GM04504 (cell line): ENCODE measurements at places on chromosomes 5 and 9.

- DNase-seq = no peak
Observed at GRCh38 chr5:55993731-55994494, 850 bp downstream of the IL6ST start.

- no peak for DNase-seq
Observed at GRCh38 chr9:76855015-76855414, 50.9 kb downstream of the PRUNE2 start.

GRCh38 chr5:169054506-169054905, 246.4 kb downstream of the SLIT3 start:
- DNase-seq = no peak

DNA sequence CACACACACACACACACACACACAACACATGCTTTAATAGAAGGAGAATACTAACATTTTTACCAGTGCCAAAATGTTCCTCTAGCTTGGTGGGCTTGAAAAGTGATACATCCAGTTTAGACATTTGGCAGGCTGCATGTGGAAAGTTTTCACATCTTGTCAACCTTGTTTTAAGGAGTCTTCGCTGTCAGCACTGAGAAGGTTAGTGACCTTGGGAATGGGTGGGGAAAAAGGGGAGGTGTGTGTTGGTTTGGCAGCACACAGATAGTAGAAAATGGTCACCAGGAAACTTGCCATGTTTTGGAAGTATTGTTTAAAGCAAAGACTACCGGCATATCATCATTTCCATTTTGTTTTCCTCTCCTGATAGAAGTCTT, 346.5 kb upstream of the ADAMTSL1 start:
- no peak for DNase-seq

DNA sequence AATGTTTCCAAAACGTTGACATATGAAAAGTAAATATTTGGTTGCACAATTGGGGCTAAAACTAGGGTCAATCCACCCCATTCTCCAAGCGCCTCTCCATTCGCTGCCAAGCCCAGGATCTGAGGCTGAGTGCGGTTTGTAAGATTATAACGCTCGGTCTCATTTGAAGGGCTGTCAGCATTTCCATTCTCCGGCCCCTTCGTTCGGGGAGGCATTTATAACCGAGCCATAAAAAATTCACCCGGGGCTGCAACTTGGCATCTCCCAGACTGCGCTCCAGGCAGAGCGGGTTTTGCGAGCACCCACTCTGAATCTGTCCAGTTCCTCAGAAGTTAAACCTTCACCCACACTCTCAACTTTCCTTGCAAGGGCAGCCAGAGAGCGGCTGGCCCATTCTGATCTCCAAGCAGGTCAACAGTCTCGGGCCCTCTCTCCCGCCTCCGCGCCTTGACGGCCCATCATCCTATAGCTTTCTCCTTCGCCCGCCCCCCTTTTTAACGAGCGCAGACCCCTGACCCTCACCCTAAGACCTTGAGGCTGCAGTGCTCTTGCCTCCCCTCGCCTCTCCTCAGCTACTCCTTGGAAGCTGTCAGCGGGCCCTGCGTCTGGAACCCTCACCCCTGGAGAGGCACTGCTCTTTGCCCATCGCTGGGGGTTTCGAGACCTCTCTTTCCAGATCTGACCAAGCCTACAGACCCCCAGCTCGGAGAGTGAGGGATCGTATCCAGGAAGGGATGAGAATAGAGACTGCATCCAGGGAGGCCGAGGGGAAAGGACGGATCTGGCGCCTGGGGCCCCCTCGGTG, 1.1 kb downstream of the SLIT3 start:
- DNase-seq = no peak

DNA sequence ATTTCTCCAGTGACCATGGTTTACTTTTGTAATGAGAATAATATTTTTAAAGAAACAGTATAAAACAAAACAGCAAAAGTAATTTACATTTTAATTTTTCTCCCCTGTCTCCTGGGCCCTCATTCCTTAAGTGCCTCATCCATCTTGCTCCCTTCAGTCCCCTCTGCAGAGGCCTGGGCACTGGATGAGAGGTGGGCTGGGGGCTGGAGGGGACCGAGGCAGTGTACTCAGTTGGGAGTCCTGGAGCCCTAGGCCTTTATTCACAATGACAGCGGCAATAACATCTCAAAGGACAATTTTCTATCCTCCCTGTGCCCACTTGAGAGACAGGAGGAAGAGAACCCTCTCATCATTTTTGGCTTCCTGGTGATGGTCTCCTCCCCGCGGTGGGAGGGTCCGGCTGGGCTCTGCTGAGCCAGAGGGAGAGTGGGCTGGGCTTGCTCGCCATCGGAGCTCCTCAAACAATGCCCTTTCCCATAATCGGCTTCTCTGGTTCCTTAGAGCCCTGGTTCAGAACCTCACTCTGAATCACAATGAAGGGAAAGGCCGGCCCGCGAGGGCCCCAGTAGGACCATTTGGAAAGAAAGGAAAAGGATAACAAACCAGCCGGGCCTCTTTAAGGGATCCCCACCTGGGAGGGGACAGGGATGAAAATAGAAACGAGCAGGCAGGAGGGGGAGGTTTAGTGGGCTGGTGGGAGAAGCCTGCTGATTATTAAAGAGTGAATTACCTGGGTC, 9.7 kb upstream of the SMIM32 start:
- no peak for DNase-seq
